Activated T-helper 1 cell treated with anti-CD3 and anti-CD28 coated beads, Interleukin-2, amount 50 U/mL, for 16 hours (primary cell): ENCODE measurements at places on chromosomes 6 and 20.

- DNase-seq: peak; percentile 23
Observed at GRCh38 chr6:149150801-149151398, 166.6 kb upstream of the TAB2 start.

DNA sequence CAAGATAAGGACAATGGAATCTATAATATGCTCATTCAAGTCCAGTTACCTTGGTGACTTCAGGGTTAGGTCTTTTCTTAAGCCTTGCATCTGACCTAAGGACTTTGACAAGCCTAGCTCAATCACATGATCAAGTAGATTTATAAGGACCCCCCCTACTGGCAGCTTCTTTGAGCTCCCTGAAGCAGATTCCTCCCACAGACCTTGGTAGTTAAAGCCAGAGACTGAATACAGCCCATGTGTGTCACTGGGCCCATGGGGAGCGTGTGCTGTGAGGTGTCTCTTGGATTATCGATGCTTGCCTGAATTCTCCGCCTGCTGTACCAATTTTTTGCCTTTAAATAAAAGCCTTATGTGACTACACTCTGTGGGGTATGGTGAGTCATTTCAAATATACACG lies 372.7 kb upstream of the RGS17 start:
- no peak for DNase-seq

DNA sequence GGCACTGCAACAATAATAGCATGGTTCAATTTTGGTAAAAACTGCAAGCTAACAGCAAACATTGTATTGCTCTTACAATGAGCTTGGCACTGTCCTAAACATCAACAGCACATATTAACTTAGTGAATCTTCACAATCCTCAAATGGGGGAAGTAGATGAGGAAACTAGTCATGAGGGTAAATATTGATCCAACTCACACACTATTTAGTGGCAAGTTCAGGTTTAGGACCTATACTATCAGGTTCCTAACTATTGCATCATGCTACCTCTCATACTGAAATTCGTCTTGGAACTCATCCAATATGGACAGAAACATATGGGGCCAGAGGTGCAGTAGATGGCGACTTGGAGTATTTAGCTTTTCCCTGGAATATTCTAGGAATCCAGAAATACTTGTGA lies 34.2 kb downstream of the FKBP1C start:
- DNase-seq: no peak

DNA sequence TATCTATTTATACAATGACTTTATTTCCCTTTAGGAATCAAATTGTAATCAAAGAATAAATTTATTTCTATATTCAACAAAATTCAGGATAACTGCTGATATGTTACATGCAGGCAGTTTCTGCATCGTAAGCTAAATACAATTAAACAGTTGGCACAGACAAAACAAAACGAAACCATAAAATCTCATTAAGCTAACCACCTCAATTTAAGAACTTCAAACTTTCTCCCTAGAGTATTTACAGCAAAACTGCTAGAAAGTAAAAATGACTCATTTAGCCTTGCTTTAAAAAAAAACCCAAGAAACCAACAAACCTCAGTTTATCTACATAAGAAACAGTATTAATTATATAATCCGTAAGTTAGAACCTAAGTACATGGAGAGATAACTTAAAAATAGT lies 17.1 kb downstream of the SSR1 start:
- no peak for DNase-seq

- no peak for DNase-seq
Observed at GRCh38 chr20:21189761-21190523, 64.1 kb downstream of the KIZ start.

GRCh38 chr6:118718903-118719302 lies 67.5 kb upstream of the CEP85L start:
- no peak for DNase-seq

- DNase-seq: no peak
Observed at GRCh38 chr20:20606050-20606449, 106.4 kb downstream of the RALGAPA2 start.

- no peak for DNase-seq
Observed at GRCh38 chr6:150770637-150771036, 94.9 kb upstream of the MTHFD1L start.

- no peak for DNase-seq
Observed at GRCh38 chr20:58652606-58653294, 1.7 kb downstream of the STX16 start.

GRCh38 chr6:127069659-127070279 lies 48.7 kb upstream of the RSPO3 start:
- no peak for DNase-seq

GRCh38 chr6:26660000-26660361 lies 435 bp upstream of the ZNF322 start:
- no peak for DNase-seq

GRCh38 chr6:115634887-115635286 lies 425.8 kb downstream of the FRK start:
- DNase-seq: no peak

DNA sequence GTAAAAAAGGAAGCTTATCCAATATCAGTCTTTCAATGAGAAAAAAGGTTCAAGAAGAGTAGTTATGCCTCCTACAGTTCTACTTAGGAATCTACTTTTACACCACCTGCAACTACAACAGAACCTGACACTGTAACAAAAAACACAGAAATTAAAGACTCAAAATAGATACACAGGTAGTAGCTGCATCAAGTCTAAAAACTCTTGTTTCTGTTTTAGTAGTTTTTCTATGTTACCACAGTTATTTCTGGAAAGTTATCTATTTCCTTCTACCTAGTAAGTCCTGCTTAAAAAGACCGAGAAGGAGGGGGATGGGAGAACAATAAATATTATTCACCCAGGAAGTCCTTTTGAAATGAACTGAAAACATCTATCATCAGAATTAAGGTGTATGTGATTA lies 52.5 kb downstream of the ATG5 start:
- DNase-seq: no peak

- no peak for DNase-seq
Observed at GRCh38 chr6:14957355-14958059, 288.4 kb upstream of the JARID2 start.

GRCh38 chr20:1199212-1199873 lies 3.9 kb upstream of the C20orf202 start:
- no peak for DNase-seq

DNA sequence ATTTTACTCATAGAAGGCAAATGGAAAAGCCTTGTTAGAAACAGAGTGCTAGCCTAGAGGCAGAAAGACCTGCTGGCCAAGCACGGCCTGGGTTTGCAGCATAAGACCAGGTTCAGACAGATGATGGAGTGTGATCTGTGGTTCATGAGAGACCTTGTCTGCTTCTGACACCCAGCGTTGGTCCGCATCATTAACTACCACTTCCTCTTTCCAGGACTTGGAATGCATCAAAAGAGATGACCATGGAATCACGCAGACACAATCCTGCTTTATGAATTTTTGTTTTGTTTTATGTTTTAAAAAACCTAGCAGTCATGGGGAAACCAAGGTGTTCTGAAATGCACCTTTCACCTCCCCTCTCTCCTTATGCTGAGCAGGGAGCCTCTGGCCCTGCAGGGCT lies 76.8 kb upstream of the SYNDIG1 start:
- DNase-seq: no peak

DNA sequence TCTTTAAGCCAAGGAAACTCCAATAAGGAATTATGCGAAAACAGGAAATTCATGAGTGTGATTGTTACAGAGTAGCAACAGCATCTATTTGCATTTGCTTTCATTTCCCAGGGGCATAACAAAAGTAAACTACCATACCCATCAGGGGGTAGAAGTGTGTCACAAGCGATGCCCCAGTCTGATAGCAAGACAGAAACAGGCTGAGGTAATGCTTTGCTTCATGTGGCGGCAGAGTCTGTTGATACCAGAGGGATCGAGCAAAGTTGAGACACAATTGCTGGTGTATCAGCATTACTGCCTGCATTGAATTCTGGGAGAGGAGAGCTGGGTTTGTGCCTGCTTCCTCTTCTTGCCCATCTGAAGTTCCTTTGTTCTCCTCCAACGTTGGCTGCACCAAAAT lies 51.2 kb upstream of the LYRM2 start:
- DNase-seq: no peak

GRCh38 chr20:51661609-51662178 lies 106.5 kb downstream of the ATP9A start:
- peak; percentile 35 for DNase-seq

GRCh38 chr6:144745439-144745838 lies 460.3 kb downstream of the UTRN start:
- DNase-seq: no peak

GRCh38 chr20:54726687-54727300 lies 251.4 kb downstream of the DOK5 start:
- no peak for DNase-seq

- no peak for DNase-seq
Observed at GRCh38 chr6:31586008-31586407, at the start of gene LST1. TSS of gene LST1 (plus strand) at chr6:31586277. CDS start at chr6:31587300, 1,023 bp downstream.

DNA sequence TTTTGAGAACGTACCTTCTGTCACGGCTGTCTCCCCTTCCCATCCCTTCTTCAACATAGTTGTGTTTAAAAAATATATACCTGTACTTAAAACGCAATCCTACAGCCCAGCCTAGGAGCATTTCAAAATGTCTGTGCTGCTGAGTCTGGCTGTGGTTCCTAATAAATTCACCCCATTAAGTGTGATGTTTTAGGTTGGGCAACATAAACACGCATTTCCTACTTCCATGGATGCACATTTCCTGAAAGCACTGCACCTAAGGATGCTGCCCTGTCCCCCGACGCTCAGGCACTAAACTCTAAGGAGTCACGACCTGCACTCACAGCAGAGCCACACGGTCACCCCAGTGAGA lies 1.2 kb downstream of the REV3L start:
- DNase-seq: no peak

DNA sequence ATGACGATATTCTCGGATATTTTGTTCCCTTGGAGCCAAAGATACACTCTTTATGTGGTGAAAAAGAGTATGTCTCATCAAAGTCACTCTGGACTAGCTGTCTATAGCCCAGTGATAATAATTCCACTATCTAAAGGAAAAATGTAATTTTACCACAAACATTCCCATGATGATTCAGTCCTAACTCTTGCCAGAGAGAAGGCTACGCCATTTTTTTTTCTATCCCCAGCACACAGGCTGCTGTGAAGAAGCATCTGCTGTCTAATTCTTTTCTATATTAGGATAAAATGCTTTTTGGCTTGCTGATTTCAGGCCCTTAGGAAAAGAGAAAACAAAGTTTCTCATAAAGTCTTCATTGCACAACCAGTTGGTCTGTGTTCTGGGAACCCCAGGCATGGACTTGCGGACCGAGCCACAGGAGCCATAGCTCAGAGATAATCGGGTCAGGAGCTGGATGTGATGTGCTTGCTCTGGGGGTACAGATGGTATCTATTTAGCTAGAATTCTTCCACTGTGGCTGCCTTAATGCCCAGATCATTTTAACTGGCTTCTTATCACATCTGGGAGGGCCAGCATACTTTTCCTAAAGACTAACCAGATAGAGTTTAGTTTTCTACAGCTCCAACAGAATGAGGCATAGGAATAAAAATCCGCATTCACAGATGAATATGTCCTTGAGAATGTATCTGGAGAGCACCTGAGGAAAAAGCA lies 683.7 kb upstream of the ID4 start:
- no peak for DNase-seq

GRCh38 chr20:57474205-57474604 lies 50.7 kb downstream of the CTCFL start:
- no peak for DNase-seq
